Stimulated activated CD8-positive, alpha-beta memory T cell treated with anti-CD3 and anti-CD28 coated beads, Interleukin-12 subunit alpha, Interleukin-12 subunit beta, amount 100 ng/mL, for 1 hour (primary cell): ENCODE measurements at places on chromosomes 12 and 14.

DNA sequence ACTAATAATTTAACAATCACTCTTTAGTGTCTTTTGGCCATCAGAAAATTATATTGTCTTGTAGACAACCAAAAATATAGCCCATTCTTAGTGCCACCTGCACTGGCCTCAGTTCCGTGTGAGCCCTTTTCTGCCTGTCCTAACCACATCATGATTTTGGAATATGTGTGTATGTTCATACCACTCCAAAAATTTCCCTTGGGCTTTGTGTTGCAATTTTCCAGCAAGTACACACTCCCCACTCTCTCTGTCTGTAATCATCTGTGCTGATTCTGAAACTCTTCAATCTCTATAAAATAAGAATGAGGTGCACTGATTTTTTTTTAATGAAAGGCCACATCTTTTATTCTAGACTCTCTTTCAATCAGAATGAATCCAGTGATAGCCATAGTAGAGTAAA, 196.0 kb downstream of the PIK3C2G start:
- DNase-seq = no peak

GRCh38 chr12:112309797-112310196, 72.4 kb downstream of the HECTD4 start:
- no peak for DNase-seq

DNA sequence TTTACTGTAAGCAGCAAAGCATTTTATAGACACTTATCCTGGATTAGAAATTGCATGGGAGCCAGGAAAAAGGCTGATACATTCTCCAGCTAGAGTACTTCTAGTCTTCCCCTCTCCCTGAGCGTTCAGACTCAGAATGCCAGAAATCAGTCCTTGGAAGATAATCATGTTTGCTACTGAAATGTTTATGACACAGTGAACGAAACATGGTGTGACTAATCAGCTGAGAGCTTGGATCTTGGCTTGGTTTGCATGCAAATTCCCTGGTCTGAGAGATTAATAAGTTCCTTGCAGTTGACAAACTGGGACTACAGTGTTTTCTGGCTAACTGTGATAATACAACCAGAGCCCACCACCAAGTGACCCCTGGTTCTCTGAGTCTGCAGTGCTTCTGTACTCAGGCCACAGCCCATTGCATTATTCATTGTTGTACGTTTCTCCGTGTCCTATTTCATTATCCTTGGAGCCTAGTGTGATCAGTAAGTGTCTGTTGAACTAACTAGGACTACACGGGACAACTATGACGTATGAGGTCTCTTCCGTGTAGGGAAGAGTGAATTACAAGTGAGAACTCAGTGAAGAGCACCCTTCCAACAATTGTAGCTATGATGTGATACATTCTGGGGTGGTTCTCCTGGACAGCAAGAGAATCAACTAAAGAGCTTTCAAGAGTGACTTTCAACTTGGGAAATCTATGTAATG, 34.6 kb upstream of the EVL start:
- no peak for DNase-seq

DNA sequence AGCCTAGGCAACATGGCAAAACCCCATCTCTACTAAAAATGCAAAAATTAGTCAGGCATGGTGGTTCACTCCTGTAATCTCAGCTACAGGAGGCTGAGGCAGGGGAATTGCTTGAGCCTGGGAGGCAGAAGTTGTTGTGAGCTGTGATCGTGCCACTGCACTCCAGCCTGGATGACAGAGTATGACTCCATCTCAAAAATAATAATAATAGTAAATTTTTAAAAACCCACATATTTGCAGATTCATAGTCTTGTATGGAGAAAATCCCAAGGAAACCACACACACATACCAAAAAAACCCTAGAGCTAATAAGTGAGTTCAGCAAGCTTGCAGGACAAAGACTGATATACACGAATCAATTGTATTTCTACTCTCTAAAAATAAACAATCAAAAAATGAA, 19.0 kb upstream of the MTHFD1 start:
- DNase-seq = no peak

GRCh38 chr12:64915242-64915641, 90.8 kb downstream of the TBC1D30 start:
- DNase-seq = no peak

DNA sequence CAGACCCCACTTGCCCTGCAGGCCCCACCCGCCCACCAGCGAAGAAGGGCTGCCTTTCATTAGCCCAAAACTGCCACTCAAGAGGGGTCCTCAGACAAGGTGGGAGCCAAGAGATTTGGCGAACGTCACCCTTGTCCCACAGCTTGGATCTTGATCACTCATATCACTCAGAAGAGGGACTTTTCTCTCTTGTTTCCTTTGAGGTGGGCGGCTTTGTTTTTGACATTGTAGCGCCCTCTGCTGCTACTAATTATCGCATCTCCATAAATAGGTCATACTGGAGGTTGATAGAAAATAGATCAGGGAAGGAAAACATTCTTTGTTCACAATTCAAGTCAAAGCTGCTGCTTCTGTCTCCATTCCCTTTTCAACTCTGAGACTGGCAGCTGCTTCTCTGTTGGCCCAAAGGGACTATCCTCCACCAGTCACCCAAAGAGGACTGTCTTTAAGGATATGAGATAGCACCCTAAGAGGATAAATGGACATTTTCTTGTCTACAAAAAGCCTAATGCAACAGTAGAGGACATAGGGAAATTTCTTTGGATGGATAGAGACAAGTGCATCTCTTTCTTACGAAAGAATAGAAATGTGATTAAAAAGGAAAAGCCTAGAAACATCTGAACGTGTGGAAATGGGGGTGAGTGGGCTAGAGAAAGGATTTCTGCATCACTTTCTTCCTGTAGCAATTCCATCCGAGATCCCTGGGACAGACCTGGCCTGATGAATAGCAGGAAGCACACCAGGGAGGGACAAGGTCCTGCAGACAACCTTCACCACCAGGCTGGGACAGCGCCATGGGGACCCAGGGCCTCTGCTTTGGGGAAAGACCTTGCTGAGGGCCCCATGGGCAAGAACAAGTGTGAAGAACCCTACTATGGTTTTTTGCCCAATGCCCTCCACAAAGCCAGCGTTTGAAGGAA, 115.8 kb downstream of the DAD1 start:
- DNase-seq = no peak

DNA sequence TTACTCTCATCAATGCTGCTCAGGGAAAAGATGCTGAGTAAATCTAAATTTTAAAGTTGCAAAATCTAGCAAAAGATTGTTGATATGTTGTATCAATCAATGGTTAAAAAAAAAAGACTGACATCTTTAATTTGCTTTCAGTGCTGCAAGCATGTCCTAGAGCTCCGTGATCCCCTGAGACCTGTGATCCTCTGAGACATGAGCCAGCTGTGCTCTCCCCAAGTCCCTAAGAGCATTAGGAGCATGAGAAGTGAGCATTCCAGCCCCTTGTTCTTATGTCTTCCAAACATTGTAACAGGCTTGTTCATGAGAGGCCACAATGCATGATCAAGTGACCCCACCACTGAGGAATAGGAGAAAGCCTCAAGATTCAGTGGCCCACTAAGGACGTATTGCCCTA, 116.6 kb downstream of the DAD1 start:
- DNase-seq = no peak

DNA sequence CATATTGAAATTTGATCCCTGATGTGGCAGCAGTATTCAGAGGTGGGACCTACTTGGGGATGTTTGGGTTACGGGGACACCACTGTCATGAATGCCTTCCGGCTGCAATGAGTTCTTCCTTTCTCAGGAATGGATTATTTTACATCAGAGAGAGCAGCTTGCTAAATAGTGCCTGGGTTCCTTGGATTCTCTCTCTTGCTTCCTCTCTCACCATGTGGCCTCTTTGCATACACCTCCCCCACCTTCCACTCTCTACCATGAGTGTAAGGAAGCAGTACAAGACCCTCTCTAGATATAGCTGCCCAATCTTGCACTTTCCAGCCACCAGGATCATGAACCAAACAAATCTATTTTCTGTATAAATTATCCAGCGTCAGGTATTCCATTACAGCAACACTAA, 15.4 kb upstream of the SCAF11 start:
- no peak for DNase-seq

DNA sequence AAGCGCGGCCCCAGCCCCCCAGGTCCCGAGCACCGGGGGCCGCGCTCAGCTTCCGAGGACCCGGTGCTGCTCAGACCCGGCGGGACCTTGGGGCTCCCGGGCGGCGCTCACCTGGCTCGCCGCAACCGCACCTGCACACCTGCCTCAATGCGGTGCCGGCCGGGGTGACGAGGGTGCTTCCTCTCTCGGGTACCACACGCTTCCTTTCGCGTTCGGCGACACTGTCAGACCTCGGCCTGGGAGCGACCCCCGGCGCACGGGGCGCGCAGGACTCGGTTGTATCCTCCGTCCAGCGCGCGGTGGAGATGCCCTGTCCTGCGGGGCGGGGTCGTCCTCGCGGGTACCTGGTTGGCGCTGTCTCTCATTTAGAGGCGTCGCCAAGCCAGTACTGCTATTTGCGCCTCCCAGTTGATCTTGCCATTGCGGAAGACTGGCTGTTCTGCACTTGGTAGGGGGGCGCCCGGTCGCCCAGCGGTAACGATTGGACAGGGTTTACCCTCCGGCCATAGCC, 718 bp downstream of the PACS2 start:
- DNase-seq = no peak

- DNase-seq = no peak
These were observed 52.9 kb downstream of the ACTN1 start for GRCh38 chr14:68926236-68926635.

DNA sequence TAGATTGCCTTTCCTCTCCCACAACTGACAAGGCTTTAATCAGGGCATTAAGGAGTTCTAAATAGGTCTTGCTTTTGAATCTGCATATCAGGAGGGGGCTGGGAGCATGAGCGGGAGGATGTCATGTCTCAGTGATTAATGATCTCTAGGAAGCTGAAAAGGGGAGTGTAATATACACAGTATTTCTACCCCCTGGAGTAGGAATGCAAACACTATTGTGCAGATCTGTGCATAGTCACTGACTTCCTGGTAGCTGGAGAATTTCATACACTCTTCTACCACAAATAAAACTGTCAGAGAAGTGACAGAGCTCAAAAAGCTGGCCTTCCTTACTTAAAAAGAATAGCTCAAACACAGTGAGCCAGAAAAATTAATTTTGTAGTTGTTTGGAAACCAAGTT, 65.8 kb downstream of the RIC8B start:
- no peak for DNase-seq

- DNase-seq = no peak
These were observed 4.2 kb downstream of the LPAR5 start for GRCh38 chr12:6631549-6631961.

DNA sequence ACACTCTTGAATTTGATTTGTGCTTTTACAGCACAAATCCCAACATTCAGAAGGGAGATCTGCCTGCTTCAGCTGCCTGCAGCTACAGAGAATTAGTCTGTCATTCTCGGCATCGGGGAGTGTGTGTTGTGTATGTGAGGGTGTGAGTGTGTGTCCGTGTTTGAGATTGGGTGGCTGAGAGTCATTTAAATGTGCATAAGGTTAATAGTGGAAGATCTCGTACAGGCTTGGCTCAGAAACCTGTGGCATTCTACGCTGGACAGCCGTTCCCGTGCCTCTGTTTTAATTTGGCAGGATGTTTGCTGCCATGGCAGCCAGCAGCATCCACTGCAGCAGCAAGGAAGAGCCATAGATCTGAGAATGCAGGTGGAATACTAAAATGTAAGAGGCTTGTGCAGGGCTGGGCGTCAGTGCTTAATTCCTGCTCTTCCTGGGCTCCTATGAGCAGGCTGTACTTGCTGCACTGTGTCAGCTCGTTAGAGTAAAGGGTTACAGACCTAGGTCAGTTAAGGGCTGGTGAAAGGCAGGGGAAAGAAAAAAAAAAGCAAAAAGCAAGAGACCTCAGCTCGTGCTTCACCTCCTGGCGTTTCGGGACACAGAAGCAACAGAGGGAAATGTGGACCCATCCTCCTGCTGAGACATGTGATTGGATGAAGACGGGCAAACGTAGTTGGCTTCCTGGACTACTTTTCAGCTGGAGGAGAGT, 205.4 kb downstream of the NAV3 start:
- DNase-seq = no peak

GRCh38 chr12:74328623-74329022, 209.0 kb upstream of the ATXN7L3B start:
- DNase-seq = no peak

DNA sequence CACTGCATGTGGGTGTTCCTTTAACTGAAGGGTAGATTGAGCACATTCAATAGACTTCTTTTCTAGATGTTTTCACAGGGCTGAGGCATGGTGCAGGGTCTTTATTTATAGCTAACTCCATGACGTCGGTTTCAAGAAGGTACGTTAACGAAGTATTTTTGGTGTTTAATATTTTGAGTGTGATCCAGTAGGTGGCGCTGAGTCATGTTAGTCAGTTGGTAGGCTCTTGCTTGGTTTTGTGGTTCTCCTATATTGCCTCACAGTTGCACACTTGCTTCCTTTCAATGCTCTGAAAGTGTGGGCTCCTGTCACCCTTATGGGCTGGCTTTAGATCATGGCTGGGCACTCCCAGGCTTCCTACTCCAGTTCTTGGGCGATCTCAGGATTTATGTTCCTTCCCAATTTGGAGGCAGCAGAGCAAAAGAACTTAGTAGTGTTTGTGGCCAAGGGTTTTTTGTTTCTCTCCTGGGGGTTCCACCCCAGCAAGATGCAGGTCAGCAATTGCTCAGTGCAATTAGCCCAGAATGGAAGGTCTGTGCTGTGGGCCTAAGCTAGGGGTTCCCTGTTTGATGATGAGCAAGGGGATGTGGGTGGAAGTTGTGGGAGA, 471.6 kb upstream of the FOXG1 start:
- no peak for DNase-seq

DNA sequence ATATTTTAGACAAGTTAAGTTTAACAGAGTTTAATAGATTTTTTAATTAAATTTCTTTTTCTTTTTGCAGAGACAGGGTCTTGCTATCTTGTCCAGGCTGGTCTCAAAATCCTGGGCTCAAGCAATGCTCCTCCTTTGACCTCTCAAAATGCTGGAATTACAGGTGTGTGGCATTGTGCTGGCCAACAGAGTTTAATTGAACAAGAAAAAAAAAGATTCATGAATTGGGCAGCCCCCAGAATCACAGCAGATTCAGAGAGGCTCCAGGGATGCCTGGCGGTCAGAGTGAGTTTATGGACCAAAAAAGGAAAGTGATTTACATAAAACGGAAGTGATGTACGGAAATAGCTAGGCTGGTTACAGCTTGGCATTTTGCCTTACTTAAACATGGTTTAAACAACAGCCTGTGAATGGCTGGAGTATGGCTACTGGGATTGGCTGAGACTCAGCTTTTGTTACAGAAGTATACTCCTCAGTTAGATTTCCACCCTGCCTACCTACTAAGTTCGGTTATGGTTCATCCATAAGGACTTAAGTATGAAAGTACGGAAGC, 14.5 kb upstream of the TESPA1 start:
- DNase-seq = no peak

- DNase-seq = no peak
These were observed 11.7 kb downstream of the TUBA1C start for GRCh38 chr12:49276304-49277290.

- DNase-seq = no peak
These were observed 15.1 kb downstream of the TUNAR start for GRCh38 chr14:95891742-95892141.
